ENCODE measurements at places on chromosomes 2 and 18.

- DNase-seq: no peak
These were observed 141.8 kb upstream of the FHL2 start for GRCh38 chr2:105540642-105541041.

DNA sequence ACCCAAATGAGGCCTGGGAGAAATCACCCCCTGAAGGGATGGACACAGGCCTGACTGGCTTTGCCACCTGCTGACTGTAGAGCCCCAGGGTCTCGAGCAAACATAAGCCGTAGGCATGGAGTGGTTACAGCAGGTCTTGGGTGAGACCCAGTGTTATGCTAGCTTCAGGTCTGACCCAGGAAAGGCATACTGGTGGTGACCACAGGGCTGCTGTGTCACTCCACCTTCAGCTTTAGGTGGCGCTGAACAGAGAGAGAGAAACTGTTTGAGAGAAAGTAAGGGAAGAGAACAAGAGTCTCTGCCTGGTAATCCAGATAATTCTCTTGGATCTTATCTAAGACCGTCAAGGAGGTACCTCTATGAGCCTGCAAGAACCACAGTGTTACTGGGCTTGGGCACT lies 1544.2 kb upstream of the TMEFF2 start:
- no peak for DNase-seq

DNA sequence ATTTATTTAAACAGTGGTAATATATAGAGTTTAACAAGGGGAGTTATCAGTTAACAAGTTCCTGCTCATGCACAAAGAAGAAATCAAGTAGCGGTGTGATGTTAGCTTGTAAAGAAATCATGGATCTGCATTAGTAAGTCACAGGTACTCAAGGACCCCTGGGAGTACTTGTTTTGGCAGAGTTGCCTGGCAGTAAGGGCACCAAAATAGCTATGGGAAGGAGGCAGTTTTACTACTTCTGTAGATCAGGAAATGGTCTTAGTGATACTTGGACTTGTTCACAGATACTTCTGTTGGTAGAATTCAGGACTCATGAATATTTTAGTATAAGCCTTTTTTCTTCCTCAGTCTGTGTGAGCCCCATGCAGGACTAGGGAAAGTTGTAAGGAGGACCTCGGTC lies 107.3 kb upstream of the IL1R2 start:
- DNase-seq: no peak

DNA sequence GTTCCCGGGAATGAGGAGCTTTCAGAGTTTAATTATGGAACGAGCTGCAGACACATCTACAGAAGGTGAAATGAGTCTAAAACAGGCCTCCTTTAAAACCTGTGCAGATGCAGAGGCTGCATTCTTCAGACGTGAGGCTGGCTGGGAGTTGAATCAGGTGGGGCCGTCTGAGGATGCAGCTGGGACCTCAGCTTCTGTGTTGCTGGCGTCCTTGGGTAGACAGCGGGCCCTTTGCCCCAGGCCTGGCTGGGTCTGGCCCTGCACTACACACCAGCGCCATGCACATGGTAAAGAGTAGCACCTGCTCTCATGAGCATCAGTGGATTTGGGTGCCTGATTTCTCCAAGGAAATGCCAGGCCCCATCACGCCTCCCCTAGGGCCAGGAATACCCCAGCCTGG lies 67.3 kb downstream of the TMEM18 start:
- no peak for DNase-seq

DNA sequence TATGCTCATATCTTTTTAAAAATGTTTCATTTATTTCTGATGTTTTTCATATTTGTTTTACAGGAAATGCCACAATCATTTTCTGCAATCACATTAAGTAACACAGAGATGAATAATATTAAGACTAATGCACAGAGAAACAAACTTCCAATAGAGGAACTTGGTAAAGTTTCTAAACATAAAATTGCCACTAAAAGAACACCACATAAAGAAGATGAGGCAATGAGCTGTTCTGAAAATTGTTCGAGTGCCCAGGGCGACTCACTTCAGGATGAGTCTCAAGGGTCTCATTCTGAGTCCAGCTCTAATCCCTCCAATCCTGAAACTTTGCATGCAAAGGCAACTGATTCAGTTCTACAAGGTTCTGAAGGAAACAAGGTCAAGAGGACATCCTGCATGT lies 70.4 kb downstream of the APLF start:
- no peak for DNase-seq

- no peak for DNase-seq
These were observed 502.5 kb upstream of the ACVR2A start for GRCh38 chr2:147342329-147342728.

DNA sequence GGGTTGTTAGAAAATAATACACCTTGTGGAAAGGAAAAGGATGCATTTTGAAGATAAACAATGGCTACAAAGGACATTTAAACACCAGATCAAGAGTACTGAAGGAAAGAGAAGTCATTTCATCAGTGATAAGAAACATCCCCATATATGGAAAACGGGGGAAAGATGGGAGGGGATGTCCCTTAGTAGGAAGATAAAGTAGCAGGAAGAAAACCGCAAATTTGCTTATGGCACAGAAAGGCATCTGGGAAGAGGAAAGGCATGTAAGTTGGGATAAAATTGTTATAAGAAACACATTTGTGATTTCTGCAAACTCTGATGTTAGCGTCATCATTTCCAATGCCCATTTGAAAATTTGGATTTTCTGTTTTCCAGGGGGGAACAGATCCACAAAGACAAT lies 10.5 kb upstream of the LYPD1 start:
- DNase-seq: no peak

DNA sequence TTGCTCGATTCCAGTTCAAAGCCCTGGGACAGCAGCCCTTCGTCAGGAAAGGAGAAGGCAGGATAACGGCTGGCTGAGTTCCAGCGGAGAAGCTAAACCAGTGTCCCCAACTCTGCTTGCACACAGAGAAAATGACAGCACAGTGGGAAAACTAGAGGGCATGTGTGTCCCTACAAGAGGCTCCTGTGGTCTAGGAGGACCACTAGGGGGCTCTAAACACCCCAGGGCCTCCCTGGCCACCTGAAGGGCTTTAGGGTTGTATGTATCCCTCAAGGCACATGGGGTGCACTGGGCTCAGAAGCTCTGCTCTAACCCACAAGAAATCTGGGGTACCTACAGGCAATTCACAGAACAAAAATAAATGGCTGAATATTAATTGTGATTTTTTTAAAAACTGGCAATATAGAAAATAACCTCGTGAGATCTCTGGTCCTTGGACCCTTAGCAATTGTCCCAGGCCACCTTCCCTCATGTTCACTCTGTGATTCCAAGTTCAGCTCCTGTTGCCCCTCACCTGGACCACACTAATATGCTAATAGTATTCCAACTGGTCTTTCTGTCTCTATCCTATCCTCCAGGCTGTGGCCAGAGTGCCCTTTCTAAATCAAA lies 17.5 kb downstream of the STAT1 start:
- no peak for DNase-seq

DNA sequence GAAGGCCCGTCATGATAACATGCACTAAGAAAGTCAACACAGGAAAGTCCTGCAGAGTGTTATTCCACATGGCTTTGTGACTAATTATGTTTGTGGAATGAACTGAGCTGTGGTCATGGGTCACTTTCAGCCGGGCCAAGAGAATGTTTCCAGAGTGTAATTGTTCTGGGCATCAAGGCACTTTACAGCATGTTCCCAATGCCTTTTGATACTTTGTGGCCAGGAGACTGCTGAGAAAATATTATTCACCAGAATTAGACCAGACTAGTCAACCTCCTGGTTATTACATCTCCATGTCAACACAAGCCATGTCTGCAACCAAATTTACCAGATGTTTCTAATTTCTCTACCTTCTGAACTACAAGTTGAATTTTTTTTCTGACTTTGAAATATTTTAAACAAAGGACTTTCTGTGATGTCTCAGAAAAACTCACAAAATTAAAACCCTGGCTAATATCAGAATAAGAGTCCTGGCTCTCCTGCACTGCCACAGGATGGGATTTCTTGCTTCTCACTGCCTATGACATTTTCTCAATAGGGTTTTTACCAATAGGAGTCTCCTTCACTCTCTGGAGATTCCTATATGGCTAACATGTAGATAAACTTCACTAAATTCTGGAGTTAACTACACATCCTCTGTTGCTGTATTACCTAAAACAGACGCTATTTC lies 90.6 kb upstream of the WDR75 start:
- no peak for DNase-seq

DNA sequence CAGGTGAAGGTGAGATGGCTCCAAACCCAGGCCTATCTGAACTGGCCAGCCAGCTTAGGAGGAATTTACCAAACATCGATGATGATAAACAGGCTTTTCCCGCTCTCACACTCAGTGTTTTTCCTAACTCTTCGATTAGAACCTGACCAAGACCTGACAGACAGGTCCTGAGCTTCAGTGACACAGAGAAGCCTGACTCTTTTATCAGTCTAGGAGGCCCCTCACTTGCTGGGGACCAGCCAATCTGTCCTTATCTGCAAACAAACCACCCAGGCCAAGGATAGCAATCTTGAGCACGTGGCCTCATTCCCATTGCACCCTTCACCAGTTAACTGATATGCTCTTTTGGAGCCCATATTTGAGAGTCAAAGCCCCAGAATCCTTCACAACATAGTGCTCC lies 1.9 kb upstream of the ITSN2 start:
- DNase-seq: no peak

DNA sequence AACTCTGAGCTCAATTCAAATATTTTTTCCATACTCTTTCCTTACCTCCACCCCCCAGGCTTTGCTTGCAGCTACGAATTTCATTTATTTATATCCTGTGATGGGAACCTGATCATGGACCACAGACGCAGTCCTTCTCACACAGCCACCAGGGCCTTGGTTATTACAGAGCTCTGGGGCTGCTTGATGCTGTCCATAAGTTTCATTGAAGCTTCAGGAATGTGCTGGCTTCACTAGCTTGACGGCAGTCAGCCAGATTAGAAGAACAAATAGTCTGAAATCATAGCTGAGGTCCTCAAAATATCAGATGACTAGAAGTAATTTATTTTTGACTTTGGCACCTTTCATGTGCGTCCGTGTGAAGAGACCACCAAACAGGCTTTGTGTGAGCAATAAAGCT lies 104.9 kb downstream of the VWA3B start:
- DNase-seq: no peak

- no peak for DNase-seq
These were observed 133.3 kb downstream of the GFPT1 start for GRCh38 chr2:69253611-69254301.

Data from memory B cell (primary cell).